ENCODE measurements at places on chromosomes 2 and 18.

GRCh38 chr2:235951982-235952381 lies 216.2 kb downstream of the GBX2 start:
- DNase-seq: no peak

- DNase-seq: no peak
Measured at GRCh38 chr2:102273619-102274211, 37.6 kb upstream of the IL1RL1 start.

- DNase-seq: no peak
Measured at GRCh38 chr2:233972941-233973575, 55.9 kb downstream of the TRPM8 start.

DNA sequence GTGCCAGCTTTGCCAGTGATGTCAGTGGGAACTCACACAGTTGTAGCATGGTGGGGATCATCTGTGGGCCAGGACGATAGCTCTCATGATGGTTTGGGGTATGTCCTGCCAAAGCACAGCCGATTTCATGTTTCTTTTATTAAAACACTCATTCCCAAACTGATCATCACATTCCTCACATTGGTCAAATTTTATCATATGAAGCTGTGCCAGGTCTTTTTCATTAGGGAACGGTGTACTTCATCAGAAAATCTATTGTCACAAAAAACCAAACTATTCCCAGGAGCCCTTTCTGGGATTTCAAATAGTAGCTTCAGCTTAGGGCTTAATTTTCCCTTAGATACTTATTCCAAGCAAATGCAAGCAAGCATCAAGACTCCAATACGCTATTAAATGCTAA lies 42.0 kb downstream of the ITGA4 start:
- DNase-seq: no peak

- no peak for DNase-seq
Measured at GRCh38 chr18:60053747-60054304, 154.0 kb downstream of the PMAIP1 start.

- no peak for DNase-seq
Measured at GRCh38 chr2:97983698-97984097, 12.1 kb downstream of the TMEM131 start.

Data from activated CD8-positive, alpha-beta memory T cell treated with anti-CD3 and anti-CD28 coated beads, Interleukin-2, amount 50 U/mL, for 4 hours (primary cell).